Osteoblast (primary cell): ENCODE measurements at places on chromosomes 16 and 17. TPM values are rescaled to one million over a fixed set of nuclear protein-coding genes. Genes with fewer than 3 reads are reported as not detected.

DNA sequence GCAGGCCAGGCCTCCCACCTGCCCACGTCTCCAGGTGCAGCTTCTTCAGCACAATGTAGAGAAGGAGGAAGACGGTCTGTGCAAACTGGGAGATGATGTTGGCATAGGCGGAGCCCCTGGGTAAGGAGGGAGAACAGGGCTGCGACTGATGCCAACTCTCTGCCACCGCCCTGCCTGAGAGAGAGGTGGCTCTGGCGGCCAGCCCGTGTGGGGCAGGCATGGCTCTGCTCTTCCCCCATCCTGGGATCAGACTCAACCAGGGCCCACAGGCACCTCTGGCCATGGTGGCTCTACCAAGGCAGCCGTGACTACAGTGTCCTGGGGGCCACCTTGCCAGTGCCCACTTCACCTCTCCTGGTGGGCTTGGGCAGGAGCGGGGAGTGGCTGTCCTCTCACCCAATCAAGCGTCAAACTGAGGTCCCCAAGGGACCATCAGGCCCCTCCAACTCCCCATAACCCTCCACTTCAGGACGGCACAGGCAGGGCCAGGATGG is 8.6 kb downstream of the SLC47A2 start:
- no peaks in the 10 kb centered on the region for H3K27me3 ChIP-seq
- DNase-seq: peak; percentile 71
- H3K4me1 ChIP-seq: no peaks in the 10 kb centered on the region

Gene MARCHF10
- total RNA-seq: under 0.01 TPM in 1 of 2 replicates, not detected in the other

DNA sequence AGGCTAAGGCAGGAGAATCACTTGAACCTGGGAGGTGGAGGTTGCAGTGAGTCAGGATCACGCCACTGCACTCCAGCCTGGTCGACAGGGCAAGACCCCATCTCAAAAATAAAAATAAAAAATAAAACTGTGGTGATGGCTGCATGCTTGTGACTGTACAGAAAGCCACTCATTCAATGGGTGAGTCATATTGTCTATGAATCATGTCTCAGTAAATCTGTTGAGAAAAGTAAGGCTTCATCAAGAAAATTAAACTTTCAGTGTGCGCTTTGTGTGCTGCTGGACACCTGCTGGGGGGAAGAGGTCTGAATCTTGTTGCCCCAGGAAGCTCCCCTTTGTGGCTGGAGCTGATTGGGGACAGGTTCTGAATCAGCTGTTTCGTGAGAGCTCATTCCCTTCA is 11.3 kb downstream of the NUBP1 start:
- H3K4me1 ChIP-seq: peaks cover 17% of the 10 kb centered on the region
- peak; percentile 92 for DNase-seq
- no peak overlapping the region for H3K4me3 ChIP-seq
- peaks cover 24% of the 10 kb centered on the region for H3K36me3 ChIP-seq
- no peaks in the 10 kb centered on the region for H3K27me3 ChIP-seq
- H3K27ac ChIP-seq: no peak overlapping the region

DNA sequence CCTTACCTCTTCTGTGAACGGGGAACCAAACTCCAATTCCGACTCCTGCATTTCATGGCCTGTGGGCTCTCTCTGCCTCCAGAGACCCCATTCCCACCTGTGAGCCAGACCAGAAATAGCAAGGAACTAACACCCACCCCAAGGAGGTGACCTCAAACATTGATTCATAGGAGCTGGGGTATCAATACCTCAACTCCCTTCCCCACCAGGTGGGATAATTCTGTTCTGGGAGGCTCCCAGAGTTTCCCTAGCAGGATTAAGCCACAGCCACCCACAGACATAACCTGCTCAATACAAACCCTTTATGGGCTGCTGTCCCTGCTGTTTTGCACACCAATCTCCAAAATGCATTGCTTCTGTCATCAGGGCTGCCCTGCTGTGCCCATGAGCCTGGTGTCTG is 59.6 kb upstream of the FOXF1 start:
- no peak overlapping the region for H3K27ac ChIP-seq
- H3K27me3 ChIP-seq: peaks cover 40% of the 10 kb centered on the region
- H3K36me3 ChIP-seq: no peaks in the 10 kb centered on the region
- no peak overlapping the region for H3K4me3 ChIP-seq

DNA sequence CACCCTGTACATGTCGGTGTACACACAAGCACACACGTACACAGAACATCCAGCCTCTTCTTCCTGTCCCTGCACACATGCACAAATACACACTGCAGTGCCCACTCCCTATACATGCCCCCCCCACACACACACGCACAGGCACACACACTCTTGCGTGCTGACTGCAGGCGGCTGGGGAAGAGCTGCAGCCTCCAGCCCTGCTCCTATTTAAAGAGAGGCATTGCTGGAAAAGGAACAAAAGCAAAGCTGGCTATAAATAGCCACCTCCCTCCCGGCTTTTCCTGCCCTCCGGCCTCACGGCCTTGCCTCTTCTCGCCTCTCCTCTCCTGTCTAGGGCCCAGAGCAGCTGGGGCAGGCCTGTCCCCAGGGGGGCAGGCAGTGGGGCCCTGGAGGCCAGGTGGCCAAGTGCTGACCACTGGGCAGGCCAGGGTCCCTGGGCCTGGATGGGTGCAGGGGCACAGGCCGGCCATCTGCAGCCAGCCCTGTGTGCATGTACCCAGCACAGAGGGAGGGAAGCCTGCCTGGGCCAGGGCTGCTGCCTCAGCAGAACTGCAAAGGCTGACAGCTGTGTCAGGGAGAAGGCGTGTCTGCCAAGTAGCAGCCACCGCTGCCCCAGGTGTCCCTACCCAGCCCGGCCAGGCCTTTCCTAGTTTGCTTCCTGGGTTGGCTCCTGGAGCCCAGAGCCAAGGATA is 25.4 kb downstream of the RTN4RL1 start:
- no peak overlapping the region for H3K27ac ChIP-seq
- peaks cover 5% of the 10 kb centered on the region for H3K4me1 ChIP-seq
- no peak overlapping the region for H3K4me3 ChIP-seq

DNA sequence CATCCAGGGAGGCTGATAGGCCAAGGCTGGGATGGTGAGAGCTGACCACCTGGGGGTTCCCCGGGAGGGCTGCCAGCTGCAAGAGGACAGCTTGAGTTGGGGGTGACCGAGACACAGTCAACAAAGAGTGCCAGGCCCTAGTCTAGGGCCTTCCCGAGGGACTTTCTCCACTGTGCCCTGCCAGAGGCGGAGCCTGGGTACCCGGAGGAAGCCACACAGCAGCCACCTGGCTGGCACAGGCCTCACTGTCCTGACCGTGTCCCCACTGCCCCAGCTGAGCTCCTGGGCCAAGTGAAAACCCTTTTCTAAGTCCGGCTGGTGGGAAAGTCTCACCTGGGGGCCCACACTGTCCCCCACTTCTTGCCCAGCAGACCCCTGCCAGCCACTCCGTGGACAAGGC is 71.9 kb upstream of the GSE1 start:
- no peak for DNase-seq
- no peaks in the 10 kb centered on the region for H3K27me3 ChIP-seq
- no peak overlapping the region for H3K4me3 ChIP-seq

DNA sequence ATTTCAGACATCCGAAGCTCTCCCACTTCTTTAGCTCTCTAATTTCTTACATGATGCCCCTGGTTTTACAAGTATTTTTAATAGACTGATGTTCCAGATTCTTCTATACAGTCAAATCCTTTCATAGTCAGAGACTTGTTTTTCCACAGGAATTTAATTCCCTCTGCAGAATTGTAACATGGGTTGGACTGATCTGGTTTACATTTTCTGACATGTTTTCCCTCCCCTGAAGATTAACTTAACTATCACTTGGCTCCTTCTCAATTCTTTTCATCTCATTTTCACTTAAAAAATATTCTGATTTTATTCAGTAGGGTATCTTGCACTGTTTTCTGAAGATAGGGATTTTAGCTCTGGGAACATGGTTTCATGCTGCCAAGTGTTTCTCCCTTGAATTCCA is 352.2 kb downstream of the MAF start:
- no peak for DNase-seq
- H3K4me3 ChIP-seq: no peak overlapping the region
- no peaks in the 10 kb centered on the region for H3K27me3 ChIP-seq
- H3K27ac ChIP-seq: no peak overlapping the region
- H3K4me1 ChIP-seq: no peaks in the 10 kb centered on the region

- peak overlapping the region; percentile 98 for H3K4me3 ChIP-seq
- peak; percentile 97 for DNase-seq
- H3K36me3 ChIP-seq: no peaks in the 10 kb centered on the region
- H3K4me1 ChIP-seq: peaks cover 46% of the 10 kb centered on the region
- no peaks in the 10 kb centered on the region for H3K27me3 ChIP-seq
- peak overlapping the region; percentile 100 for H3K27ac ChIP-seq
Measured at GRCh38 chr17:2398655-2399571, 1.9 kb downstream of the MNT start.

DNA sequence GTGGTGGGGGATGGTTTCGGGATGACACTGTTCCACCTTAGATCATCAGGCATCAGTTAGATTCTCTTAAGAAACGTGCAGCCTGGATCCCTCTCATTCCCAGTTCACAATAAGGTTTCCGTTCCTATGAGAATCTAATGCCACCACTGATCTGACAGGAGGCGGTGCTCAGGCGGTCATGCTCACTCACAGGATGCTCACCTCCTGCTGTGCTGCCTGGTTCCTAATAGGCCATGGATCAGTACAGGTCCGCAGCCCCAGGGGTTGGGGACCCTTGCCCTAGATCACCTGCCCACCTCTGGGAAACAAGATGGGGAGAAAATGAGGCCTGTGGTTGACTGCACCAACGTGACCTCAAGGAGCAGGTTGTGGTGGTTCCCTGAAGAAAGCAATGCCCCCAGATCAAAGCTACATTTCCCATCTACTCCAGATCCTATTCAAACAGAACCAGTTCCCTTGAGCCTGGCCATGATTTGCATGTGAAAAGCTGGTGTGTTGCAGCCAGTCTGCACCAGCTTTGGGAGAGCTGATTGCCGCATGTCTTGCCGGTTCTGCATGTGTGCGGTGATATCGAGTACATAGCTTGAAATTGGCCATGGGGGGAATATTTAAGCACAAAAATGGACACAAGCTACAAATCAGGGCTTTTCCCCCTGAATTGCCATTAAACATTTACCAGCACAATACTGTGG is 183.2 kb upstream of the HSBP1 start:
- H3K27me3 ChIP-seq: no peaks in the 10 kb centered on the region
- no peak overlapping the region for H3K27ac ChIP-seq
- DNase-seq: no peak

Gene SPATA22
- total RNA-seq: 0.29 and 2.2 TPM in 2 replicates

Gene PRDM7
- total RNA-seq: not detected in 2 replicates

Gene NR1D1
- 5.1 and 7.1 TPM in 2 replicates for total RNA-seq
